ENCODE measurements at places on chromosomes 3 and 15. TPM values are rescaled to one million over a fixed set of nuclear protein-coding genes. Genes with fewer than 3 reads are reported as not detected.

The TMEM45A gene
- 39.0 TPM for polyA plus RNA-seq

The CORO2B gene
- polyA plus RNA-seq, result 24.8 TPM

The TMEM62 gene
- 18.2 TPM for polyA plus RNA-seq

The MUC13 gene
- polyA plus RNA-seq, result not detected

The STXBP5L gene
- polyA plus RNA-seq, result 0.13 TPM

The PLA1A gene
- polyA plus RNA-seq, result 0.60 TPM

The ISL2 gene
- polyA plus RNA-seq, result 0.19 TPM

The FEZF2 gene
- not detected for polyA plus RNA-seq

The ADAMTSL3 gene
- 16.5 TPM for polyA plus RNA-seq
